NCI-H82 (cell line): ENCODE measurements at places on chromosomes 12 and 14.

DNA sequence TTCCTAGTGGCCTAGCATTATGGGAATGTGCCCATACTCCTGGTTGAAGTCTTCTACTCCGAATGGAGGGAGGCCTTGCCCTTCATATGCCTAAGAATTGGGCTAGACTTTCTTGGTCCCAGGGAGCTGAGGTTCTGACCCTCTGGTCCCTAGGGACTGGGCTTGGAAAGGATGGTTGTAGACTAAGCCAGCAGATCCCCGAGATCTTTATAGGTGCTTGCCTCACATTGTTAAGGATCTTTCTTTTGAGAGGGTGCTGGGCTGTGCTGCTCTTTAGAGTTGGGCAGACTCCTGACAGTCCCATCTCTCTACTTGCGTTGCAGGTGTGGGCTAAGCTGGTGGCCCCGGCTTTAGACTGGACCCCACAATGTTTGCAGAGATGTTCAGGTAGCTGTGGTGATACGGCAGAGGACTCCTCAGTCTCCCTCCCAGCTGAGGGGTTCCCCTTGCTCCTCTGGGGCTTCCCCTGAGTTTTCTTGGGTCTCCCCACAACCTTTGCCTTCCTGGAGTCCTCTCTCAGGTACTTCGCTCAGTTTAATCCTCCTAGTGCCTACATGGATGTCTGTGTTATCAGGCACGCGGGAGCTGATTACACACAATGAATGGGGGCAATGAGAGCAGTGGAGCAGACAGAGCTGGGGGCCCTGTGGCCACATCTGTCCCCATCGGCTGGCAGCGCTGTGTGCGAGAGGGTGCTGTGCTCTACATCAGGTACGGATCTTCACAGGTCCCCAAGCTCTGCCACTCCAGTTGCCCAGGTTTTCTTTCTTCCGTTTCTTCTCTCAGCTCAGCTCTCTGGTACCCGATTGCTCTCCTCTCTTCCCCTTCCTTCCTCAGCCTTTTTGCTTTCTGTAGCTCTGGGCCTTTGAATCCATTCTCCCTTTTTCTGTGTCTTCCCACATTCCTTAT is 1.3 kb downstream of the MBD6 start:
- DNase-seq: peak; percentile 64

GRCh38 chr14:69214393-69214792 is 23.1 kb downstream of the EXD2 start:
- no peak for DNase-seq

- DNase-seq: no peak
These were observed 834.9 kb downstream of the BCL11B start for GRCh38 chr14:98437113-98437512.

GRCh38 chr14:23785208-23785607 is 149.0 kb downstream of the DHRS2 start:
- DNase-seq: no peak

- DNase-seq: no peak
These were observed 32.6 kb upstream of the DHRS7 start for GRCh38 chr14:60197629-60198303.

DNA sequence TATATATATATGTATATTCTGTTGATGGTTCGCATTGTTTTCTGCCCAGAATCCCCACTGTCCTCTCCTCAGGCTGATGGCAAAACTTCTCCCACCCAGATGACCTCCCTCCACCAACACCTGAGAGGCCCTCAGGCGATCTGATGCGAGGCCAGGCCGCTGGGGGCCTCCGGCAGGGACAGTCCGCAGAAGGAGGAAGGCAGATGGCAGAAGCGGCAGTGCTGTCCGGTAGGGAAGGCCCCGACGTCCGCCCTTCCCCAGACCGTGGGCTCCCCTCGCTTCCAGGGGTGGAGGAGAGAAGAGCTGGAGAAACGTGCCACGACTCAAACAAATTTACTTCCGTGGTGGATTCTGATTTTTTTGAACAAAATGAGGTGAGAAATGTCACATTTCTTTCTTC is 178.3 kb upstream of the RGS6 start:
- no peak for DNase-seq

DNA sequence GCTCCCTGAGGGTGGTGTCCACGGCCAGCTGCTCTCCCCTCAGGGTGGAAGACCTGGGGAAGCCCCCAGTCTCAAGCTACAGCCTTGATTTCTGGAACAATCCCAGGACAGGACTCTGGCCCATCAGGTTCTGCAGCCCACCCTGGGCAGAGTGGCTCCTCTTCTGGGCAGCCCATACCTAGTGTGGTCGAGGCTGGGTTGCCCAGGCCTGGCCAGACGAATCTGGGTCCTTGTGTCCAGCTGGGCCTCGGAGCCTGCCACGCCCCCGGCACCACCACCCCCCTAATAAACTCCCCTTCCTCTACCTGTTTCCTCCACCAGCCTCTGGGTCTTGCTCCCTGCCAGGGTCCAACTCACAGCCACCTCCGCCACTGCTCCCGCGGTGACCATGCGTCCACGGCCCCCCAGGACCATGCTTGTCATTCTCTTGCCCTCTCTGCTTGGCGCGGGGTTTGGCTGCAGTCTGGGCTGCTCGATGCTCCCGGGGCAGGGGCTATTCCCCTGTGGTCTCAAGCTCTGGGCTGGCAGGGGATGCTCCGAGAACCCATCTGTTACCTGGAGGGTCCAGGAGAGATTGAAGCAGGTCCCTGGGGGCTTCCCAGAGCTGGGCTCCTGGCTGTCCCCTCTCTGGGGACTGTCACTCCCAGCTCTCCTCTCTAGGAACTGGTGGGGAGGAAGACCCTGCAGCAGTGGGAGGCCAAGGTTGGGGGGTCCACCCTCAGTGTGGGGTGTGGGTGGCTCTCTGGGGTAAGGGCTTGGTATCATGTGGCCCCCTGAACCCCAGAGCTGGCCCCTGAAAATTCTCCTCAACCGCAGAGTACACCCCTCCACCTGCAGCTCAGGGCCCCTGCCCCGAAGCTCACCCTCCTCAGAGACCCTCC is 8.7 kb upstream of the GPR132 start:
- DNase-seq: peak; percentile 49

DNA sequence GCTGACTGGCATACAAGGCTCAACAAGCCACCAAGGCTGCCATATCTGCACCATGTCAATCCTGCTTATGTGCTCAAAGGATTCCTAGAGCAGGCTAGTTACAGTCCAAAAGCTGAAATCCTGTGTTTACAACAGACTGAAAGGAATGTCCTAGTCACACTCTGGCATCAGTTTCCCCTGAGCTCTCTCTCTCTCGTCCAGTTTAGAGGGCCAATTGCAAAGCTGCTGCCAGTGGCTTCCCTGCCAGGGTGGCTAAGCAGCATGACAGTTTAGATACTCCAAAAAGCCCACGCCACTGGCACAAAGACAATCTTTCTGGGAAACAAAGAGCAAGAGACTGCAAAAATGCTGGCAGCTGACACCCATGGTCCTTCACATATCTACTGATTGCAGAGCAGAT is 392.1 kb downstream of the RPS29 start:
- peak; percentile 24 for DNase-seq
